NCI-H2029 treated with DMSO at 0.1 percent for 48 hours (cell line): ENCODE measurements at places on chromosomes 13 and 19.

- DNase-seq, result no peak
Observed at GRCh38 chr13:21528616-21529015, 69.5 kb upstream of the ZDHHC20 start.

DNA sequence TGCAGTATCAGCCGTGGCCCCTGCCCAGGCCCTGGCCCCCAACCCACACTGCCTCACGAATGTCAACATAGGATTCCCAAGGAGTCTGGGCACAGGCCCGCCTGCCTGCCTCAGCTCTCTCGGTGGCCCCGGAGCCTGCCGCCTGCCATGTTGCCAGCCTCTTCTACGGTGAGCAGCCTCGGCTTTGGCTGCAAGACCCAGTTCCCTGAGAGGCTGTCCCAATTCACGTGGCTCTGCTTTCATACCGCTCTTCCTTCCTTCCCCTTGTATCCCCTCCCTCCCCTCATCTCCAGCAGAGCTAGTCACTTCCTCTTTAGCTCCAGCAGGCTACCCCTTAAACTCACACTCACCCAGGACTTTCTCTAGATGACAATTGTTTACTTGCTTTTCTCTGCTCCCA is 42.7 kb downstream of the SERP2 start:
- no peak for DNase-seq

GRCh38 chr13:110885516-110885915 is 29.4 kb downstream of the ANKRD10 start:
- DNase-seq, result no peak

- no peak for DNase-seq
Observed at GRCh38 chr19:35629332-35629633, 447 bp downstream of the RBM42 start.

GRCh38 chr19:39865953-39866352 is 19.8 kb upstream of the FBL start:
- no peak for DNase-seq
